AG04449 (cell line): ENCODE measurements at places on chromosomes 7 and 10.

GRCh38 chr10:14952851-14953423, 959 bp downstream of the DCLRE1C start:
- DNase-seq, result no peak

DNA sequence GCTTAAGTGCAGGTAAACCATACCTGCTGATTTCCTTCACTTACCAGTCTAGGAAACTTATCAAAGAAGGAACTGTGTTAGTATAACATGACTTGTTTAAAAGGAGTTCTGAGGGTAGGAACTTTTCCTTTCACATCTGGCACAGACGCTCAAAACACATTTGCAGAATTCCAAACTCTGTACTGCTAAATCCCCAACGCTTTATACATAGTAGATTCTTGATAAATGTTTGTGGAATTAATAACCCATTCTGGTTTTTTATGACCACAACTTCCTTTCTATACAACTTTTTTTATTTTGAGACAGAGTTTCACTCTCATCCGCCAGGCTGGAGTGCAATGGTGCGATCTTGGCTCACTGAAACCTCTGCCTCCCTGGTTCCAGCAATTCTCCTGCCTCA, 7.7 kb upstream of the TRUB1 start:
- DNase-seq, result peak; percentile 54

DNA sequence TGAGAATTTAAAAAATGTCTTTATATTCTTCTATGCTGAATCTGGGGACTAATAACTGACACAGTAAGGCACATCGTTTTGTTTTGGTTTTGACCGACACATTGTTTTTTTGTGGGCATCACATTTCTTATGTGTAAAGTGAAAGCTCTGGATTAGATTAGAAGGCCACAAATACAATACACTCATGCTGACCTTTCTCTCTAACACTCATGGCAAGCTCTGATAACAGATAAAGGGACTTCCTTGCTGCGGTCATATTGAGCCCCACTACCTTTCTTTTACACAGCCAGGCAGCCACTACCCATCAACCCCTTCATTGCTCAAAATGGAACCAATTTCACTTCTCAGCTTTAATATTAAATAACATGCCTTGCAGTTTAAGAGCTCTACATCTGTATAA, 26.0 kb downstream of the PPP1R3A start:
- DNase-seq, result no peak

DNA sequence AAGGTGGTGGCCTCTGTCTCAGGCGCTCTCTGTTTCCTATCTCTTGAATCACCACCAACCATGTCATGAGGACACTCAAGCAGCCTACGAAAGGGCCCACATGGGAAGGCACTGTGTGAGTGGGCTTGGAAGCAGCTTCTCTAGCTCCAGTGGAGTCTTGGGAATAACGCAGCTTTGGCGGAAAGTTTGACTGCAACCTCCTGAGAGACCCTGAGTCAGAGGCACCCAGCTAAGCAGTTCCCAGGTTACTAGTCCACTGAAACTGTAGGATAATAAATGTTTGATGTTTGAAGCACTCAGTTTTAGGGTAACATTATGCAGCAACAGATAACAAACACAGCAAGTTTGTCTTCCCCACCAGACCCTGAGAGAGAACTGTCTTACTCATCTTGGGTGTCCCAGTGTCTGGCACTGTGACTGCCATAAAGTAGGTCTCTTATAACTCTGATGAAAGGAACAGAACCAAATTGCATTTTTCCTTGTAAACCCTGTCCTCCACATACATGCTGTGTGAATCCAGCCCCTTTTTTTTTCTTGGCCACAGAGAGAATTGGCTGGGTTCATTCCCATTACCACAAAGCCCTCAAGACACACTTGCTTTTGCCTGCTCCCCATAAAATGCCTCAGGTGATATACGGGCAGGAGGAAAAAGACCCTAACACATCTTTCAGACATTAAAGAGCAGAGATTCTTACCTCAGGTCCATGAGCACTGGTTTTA, 185.5 kb downstream of the ZNF365 start:
- DNase-seq, result no peak

DNA sequence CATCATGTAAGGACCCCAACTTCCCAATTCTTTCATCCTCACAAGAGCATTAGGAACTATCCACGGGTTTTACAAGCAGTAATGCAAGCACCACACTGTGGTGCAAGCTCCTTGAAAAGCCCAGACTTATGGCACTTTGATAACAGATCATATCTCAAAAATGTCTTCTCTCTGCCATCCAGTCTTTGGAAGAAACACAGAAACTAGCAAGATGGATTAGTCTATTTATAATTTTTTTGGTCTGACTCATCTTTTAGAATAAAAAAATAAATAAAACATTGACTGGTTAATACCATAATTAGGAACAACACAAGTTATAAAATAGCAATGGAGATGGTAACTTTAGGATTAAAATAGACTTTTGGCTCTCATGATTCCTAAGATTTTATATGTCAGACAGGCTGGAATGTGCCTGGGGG, 49.0 kb upstream of the CALD1 start:
- DNase-seq, result peak; percentile 70
